ENCODE measurements at places on chromosomes 6 and 20.
A peak's percentile ranks its signal among the peaks of the same experiment; 100 is the strongest.

GRCh38 chr20:57468523-57469417 lies 56.2 kb downstream of the CTCFL start:
- no peak for DNase-seq

DNA sequence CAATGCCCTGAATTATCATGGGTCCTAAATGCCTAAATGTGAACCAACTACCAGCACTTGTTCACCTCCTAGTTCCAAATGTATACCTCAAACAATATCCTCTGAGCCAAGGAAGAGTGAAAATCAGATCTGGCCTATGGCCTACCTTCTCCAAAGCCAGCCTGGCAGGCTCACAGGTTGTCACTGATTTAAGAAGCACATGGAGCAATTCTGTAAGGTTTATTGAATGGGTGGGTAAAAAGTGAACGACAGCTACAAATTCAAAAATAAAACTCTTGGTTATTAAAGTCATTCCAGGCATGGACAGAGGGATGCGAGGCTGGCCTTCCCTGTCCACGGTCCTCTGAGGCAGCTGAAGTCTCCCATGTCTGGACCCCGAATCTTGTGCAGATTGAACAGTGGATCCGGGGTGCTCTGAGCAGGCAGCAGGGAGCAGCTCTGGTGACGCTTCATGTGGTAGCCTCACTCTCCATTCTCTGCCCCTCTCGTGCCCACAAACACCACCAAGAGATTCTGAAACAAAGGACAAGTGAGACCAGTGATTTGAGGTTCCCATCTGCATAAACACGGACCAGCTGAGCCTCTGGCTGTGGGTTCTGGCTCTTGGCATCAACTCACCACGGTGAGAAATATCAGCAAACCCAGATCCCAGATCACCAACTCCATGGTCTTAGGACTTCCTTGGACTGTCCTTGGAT lies 14.6 kb downstream of the SNHG17 start:
- DNase-seq = no peak

- no peak for DNase-seq
These were observed 98.7 kb downstream of the PLEKHG1 start for GRCh38 chr6:150698391-150698790.

DNA sequence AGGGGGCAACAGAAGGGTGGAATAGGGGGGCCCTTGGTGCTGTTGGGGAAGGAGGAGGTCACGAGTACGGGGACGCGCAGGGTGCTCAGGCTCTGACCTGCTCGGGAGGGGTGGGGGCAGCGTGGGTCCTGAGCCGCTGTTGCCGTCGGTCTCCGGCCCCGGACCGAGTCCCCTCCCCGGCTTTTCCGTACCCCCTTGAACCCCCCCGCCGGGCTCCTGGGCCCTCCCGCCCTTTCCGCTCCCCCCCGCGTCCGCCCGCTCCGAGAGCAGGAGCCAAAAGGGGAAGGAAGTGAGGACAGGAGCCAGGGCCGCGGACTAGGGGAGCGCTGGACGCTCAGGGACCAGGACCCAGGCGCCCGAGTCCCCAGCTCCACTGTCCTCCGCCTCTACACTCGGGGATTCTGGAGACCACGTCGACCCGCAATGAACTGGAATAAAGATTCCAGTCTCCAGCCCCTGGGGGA lies at the start of gene RGL2:
RGL2 (minus strand) TSS at position 170 of the 464 bp plus-strand sequence. CDS start 332 bp downstream, outside the sequence.
- DNase-seq = no peak

- no peak for DNase-seq
These were observed 37.7 kb upstream of the SASH1 start for GRCh38 chr6:148304976-148305375.

GRCh38 chr20:25706793-25707192 lies 10.1 kb upstream of the ZNF337 start:
- no peak for DNase-seq

- no peak for DNase-seq
These were observed 7.8 kb downstream of the RBCK1 start for GRCh38 chr20:415820-416322.

DNA sequence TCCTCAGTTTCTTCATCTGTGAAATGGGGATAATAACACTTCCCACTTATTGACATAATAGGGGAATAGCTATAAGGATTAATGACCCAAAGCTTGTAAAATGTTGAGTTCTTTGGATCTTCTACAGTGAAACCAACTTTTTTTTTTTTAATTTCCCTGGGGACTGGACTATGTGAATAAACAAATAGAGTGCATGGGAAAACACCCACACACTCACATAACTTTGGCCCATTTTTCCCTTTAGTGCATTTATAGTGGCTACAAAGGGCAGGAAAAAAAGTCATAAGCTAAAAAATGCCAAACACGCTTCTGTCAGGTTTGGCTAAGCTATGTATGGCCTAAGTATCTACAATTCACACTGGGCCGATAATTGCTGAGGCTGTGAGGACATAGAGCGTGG lies 406.2 kb upstream of the JAG1 start:
- no peak for DNase-seq

GRCh38 chr20:49381558-49382493 lies 100.6 kb downstream of the KCNB1 start:
- peak; percentile 93 for DNase-seq

DNA sequence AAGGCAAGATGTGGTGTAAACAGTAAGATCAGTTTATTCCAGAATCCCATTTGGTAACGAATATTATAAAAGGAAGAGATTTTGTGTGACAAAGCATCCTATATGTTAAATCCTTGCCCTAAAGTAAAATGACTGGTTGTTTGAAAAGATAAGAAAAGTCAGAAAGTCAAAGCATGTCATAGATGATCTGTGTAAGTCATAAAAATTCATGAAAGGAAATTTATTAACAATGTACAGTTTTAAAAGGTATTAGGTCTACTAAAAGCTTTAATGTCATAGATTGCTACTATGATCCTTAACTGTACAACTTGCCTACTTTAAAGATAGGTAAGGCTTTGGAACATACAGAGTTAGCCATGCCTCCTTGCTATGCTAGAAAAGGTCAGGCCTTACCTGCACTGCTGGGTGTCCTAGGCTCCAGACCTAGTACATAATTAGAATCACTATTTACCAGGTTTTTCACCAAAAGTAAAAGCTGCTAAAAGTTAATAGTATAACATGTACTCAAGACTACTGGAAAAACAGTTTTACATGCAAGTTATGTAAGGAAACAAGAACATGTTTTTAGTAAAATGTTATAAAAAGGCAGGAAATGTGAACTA lies 1090.1 kb upstream of the ADGRB3 start:
- DNase-seq = no peak

DNA sequence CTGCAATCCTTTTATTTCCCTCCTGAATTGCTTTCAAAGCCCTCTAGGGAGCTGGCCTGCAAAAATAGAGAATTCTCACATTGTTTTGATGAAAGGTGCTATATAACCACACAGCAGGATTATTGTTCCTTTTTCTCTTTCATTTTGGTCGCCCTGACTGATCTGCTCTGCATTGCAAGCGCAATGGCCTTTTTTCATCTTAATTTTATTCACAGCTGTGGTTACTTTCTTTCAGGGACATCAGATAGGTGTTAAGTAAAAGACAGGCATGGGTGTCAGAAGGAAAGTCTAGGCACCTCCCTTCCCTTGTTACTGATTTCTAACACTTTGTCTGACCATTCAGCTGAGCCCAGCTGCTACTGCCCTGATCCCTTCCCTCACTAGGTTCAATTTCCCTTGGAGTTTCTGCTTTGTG lies 850.5 kb upstream of the MAP3K7 start:
- DNase-seq = no peak

- DNase-seq = no peak
These were observed 709 bp upstream of the ASXL1 start for GRCh38 chr20:32357375-32357868.

GRCh38 chr6:140940251-140940925 lies 1192.3 kb upstream of the GJE1 start:
- DNase-seq = no peak

DNA sequence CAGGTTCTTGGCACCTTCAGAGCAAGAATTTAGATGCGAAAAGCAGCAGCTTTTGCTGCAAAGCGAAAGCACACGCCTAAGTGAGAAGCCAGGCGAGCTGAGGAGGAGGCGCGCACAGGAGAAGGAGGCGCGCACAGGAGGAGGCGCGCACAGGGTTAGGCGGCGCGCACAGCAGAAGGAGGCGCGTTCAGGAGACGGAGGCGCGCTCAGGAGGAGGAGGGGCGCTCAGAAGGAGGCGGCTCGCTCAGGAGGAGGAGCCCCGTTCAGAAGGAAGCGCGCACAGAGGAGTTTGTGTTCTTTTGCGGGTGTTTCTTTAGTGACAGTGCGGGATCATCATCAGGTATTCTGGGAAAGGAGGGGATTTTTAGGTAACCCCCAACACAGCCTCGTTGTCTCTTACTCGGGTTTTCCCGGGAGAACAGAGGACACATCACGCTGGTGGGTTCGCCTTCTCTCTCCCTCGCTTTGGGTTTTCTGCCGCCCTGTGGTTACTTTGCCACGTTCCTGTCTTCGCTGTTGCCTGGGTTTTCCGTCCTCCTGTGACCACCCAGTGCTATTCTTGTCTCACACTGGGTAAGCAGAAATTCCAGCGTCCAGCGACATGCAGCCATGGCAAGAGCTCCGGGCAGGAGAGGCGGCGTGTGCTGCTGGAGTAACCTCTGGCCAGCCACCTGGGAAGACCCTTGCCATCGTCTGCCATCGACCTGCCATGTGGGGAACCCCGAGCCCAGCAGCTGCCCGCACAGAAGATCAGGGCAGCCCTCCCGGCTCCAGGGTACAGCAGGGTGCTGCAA lies 47.0 kb downstream of the WDR27 start:
- DNase-seq = no peak

DNA sequence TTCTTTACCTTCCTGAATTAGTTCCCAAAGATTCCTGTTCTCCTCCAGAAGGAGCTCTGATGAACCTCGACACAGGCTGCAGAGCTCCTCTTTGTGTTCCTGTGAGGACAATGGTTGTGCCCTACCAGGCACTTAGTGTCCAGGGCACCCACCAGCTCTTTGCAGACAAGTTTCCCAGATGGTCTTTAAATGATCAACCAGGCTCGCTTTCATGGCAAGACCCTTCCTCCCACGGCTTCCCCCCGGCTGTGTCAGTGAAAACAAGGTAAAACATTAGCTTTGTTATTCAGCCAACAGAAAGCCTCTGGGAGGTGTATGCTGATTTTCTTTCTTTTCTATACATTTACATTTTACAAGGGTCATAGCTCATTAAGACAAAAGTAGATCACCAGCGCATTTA lies 32.3 kb upstream of the CNKSR3 start:
- DNase-seq = no peak

DNA sequence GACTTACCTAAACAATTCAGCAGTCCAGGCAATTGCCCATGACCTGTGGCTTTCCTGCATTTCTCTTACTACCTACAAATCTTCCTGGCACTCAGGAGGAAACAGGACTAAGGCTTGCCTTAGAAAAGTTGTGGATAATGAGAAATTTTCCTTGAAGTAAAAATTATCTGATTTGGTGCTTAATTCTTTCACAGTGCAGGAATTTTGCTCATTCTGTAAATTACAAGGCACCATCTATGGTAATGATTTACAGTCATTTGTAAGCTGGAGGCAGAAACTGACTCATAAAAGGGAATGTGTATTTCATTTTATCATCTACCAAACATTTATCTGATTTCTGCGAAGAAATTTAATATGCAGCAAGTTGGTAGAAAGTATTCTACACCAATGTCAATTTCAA lies 211.5 kb upstream of the FKBP1C start:
- DNase-seq = no peak

- no peak for DNase-seq
These were observed 13.3 kb downstream of the IRF4 start for GRCh38 chr6:404685-405423.

- DNase-seq = no peak
These were observed 768.4 kb downstream of the TFAP2A start for GRCh38 chr6:9646342-9647070.

DNA sequence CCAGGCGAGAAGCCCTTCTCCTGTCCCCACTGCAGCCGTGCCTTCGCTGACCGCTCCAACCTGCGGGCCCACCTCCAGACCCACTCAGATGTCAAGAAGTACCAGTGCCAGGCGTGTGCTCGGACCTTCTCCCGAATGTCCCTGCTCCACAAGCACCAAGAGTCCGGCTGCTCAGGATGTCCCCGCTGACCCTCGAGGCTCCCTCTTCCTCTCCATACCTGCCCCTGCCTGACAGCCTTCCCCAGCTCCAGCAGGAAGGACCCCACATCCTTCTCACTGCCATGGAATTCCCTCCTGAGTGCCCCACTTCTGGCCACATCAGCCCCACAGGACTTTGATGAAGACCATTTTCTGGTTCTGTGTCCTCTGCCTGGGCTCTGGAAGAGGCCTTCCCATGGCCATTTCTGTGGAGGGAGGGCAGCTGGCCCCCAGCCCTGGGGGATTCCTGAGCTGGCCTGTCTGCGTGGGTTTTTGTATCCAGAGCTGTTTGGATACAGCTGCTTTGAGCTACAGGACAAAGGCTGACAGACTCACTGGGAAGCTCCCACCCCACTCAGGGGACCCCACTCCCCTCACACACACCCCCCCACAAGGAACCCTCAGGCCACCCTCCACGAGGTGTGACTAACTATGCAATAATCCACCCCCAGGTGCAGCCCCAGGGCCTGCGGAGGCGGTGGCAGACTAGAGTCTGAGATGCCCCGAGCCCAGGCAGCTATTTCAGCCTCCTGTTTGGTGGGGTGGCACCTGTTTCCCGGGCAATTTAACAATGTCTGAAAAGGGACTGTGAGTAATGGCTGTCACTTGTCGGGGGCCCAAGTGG lies 5.3 kb downstream of the SNAI1 start:
- DNase-seq = no peak

- no peak for DNase-seq
These were observed 36.1 kb upstream of the ZBP1 start for GRCh38 chr20:57656252-57656820.

DNA sequence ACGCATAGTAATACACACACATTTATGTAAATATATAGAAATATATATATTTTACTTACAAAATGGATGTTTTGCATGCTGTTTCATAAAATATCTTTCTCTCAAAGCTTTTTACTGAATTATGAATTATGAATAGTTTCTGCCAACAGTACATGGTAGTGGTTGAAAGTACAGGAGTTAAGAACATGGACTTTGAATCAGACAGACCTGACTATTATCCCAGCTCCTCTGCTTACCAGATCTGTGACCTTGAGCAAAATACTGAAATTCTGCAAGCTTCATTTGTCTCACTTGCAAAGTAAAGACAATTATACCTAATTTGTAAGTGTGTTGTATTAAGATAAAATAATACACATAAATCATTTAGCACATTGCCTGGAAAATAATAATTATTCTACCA lies 459.5 kb downstream of the EPM2A start:
- no peak for DNase-seq

DNA sequence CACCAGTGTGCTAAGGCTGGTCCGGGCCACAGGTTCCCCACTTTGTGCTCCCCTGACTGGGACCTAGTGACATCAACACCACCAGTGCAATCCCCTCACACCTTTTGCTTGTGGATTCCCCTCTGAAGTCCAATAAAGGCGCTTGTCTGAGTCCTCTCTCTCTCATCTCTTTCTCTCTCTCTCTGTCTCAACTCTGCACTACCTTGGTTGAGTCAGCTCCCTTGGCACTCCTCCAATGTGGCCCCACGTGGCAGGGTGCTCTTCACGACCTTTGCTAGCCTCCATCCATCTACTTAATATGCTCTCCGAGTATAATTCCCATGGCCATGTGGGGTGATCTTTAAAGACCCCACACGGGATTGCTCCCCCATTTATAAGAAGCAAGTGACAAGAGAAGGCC lies 385.0 kb downstream of the CD83 start:
- DNase-seq = no peak

- no peak for DNase-seq
These were observed 69.5 kb upstream of the LTV1 start for GRCh38 chr6:143773506-143774150.
